ENCODE measurements at places on chromosomes 4 and X.

DNA sequence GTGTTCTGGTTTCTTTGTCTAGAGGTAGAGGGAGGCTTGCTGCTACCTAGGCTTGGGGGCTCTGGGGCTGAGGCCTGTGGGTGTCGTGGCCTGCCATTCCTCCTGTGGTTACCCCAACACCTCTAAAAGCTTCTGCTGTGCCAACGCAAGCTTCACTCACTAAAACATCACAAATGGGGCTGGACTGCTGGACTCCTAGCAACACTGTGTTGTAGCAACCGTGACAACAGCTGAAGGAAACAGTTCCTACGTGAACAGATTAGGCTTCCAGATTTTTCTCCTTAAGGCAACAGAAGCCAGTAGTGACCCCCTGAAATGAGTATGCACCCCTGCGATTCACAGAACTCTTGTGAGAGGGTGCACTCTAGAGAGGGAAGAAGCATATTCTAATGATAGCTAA lies 138.3 kb upstream of the TEX13D start:
- no peak for DNase-seq

- no peak for DNase-seq
These were observed 514.9 kb upstream of the LCORL start for GRCh38 chr4:18536428-18536827.

DNA sequence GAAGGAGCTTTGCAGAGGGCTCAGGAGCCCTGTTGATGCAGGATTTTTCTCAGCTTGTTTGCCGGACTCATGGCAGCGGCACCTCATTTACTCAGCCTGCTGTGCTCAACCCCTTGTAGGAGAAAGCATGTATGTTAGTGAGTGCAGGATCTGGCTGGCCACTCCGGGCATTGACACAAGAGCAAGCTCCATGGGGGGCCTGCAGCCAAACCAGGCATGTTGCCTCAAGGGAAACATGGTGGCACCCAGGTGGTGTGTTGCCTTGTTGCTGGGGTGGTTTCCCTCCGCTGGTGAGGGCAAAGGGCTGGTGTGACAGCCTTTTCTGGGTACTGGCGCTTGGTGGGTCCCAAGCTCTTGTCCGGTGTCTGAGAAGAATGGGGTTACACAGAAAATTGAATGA lies 189.3 kb upstream of the ANXA3 start:
- DNase-seq, result no peak

DNA sequence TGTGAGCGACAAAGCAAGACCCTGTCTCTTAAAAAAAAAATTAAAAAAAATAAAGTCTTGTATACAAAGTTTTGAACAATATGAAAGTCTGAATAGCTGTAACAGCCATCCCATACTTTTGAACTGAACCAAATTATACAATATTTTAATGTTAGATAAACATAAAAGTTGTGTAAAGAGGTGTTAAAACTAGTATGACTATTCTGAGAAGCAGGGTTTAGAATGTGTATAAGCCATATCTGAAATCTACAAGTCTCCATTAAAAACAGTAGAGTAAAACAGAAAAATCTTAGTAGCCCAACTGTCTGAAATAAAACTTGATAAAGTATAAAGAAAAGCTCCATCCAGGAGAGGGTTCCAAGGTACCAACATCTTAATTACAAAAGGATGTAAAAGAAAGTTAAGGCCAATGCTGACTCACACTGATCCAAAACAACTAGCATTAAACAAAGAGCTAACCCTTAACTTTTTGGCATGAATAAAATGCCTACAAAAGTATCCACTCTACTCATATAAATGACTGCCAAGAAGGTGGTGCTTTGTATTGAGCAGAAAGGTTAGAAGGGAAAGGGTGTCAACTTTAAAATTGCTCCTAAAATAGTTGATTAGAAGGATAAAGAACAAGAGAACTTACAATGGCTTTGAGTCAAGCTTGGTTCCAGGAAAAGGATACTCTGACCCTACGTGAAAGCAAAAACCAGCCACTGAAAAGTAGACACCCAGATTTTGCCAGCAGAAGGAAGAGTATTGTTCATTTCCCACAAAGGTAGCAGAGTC lies 18.5 kb downstream of the CNOT6L start:
- DNase-seq, result no peak

GRCh38 chr4:129138810-129139496 lies 43.0 kb downstream of the C4orf33 start:
- peak; percentile 62 for DNase-seq

DNA sequence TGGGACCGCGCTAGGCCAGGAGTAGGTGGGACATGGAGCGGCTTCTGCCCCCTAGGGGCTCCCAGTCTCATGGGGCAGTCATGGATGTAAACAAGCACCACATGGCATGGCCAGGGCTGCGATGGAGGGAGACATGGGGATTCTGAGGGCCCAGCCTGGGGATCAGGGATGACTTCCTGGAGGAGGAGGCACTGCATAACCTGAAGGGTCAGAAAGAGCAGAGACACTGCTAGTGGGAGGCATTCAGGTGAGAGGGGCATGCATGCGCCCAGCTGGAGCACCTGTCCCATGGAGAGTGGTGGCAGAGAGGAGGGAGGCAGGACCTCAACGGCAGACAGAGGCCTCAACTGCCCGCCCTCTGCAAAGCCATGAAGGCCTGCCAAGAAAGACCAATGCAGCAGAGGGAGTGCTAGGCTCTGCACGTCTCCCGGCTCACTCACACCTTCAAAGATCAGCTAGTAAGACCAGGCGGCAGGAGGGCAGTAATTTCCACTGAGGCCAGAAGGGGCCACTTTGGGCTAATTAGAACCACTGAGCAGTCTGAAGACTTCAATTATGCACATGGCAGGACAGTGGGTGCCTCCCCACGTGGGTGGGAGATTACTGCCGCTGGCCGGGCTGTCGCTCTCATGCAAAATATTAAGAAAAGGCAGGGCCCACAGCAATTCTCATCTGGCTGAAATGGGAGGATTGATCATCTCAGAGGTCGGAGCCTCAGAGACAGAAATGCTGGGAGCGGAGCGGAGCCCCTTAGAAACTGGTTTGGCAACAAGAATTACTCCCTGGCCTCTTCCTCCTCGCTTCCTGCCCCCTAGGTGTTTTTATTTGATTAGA lies 69.6 kb downstream of the PPP2R2C start:
- DNase-seq, result no peak

DNA sequence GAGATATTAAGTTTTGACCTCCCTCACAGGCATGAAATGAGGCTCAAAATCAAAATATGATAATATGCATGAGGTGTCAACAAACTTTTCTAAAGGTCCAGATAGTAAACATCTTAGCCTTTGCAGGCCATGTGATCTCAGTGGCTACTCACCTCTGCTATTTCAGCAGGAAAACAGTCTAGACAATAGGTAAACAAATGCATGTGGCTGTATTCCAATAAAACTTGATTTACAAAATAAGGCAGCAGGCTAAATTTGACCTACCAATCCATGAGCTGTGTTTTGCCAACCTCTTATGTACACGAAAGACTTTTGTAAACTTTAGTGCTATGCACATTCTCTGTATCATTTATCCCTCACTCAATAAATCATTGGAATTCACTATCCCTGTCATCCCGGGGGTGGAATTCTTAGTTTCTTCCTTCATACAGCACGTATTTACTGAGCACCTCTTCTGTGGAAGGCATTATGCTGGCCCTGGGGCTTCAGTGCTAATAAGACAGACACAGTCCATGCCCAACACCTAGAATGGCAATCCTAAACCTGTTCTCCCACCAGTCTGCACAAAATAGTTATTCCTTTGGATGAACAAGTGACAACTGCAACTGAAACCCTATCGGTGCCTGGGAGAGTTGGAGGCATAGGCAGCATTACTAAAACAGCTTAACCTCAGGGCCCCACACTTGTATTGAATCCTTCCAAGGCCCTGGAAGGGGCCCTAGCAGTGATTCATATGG lies 19.9 kb downstream of the MAGEB17 start:
- no peak for DNase-seq

- DNase-seq, result no peak
These were observed 12.2 kb downstream of the MGAT4D start for GRCh38 chr4:140485939-140486338.

GRCh38 chr4:3800351-3800750 lies 34.2 kb downstream of the ADRA2C start:
- DNase-seq, result no peak

DNA sequence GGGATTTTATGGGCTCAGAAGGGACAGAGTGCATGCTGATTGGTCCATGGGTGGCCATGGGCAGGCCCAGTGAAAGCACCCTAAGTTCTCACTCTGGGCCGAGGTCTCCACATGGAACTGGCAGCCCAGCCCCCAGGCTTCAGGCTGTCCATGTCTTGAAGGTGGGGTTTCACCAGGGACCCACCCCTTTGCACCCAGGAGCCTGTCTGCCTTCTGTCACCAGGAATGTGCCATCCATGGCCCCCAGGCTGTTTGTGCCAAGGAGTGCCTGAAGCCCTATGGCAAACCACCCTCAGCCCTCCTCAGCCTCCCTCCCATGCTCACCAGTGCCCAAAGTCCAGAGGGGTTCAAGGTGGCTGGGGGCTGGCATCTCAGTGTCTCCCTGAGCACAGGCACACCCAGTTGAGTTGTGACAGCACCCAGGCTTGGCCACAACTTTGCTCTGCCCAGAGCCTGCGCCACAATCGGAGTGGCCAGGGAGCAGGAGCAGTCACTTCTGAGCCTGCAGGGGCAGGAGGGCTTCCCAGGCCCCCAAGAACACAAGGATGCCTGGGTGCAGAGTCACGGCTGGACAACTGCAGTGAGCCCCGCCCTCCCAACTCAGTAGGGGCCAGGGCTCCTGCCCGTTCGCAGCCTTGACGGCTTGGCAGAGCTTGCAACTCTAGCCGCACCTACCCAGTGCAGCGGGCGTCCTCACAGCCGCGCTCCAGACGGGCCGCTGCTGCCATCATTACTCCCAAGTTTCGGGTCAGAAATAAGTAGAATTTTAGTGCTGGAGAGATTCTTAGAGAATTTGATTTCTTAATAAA lies 185.3 kb upstream of the NUDT6 start:
- no peak for DNase-seq

- DNase-seq, result no peak
These were observed 93.2 kb downstream of the GASK1B start for GRCh38 chr4:158079661-158080060.

- DNase-seq, result no peak
These were observed 33.0 kb upstream of the KIAA0232 start for GRCh38 chr4:6749340-6750171.

DNA sequence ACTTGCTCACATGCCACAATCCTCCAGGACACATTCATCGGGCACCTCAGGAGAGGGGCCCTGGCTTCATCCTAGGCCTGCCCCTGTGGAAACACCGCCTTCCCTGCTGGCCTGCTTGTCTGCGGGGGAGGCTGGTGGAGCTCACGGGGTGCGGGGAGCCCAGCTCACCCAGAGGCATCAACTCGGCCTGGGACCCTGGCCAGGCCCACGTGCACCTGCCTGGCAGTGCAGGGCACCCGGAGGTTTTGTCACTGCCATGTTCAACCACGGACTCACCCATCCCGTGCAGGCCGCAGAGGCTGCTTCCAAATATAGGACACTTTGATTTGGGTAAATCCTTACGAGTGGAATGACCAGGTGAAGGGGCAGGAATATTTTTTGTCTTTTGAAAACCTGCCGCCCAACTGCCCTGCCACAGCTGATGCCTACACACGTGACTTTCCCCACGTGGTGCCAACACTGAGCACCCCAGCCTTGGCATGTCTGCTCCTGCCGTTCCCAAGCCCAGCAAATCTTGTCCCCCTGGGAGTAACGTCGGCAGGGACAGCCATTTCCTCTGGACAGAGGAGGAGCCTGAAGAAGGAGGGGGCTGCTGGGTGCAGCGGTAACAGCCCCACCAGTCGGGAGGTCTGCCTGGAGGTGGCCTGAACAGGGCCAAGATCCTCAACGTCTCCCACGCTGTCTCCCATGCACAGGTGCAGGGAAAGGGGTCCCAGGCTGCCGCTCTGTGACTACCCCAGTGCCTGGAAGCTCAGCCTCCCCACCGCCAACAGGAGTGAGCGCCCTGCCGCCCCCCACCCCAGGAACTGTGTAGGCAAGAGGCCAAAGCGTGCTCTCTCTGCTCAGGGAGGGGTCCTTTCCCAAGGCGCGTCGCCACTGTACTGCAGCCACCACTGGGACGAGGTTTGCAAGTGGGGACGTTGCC lies 8.5 kb downstream of the MXD4 start:
- no peak for DNase-seq

GRCh38 chr4:7498446-7499200 lies 63.9 kb upstream of the PSAPL1 start:
- DNase-seq, result no peak

GRCh38 chr4:16264798-16265197 lies 38.5 kb upstream of the TAPT1 start:
- no peak for DNase-seq

- DNase-seq, result no peak
These were observed 185.4 kb downstream of the INPP4B start for GRCh38 chr4:142660728-142661127.

- no peak for DNase-seq
These were observed 101.1 kb downstream of the TSPAN5 start for GRCh38 chr4:98557194-98557892.

DNA sequence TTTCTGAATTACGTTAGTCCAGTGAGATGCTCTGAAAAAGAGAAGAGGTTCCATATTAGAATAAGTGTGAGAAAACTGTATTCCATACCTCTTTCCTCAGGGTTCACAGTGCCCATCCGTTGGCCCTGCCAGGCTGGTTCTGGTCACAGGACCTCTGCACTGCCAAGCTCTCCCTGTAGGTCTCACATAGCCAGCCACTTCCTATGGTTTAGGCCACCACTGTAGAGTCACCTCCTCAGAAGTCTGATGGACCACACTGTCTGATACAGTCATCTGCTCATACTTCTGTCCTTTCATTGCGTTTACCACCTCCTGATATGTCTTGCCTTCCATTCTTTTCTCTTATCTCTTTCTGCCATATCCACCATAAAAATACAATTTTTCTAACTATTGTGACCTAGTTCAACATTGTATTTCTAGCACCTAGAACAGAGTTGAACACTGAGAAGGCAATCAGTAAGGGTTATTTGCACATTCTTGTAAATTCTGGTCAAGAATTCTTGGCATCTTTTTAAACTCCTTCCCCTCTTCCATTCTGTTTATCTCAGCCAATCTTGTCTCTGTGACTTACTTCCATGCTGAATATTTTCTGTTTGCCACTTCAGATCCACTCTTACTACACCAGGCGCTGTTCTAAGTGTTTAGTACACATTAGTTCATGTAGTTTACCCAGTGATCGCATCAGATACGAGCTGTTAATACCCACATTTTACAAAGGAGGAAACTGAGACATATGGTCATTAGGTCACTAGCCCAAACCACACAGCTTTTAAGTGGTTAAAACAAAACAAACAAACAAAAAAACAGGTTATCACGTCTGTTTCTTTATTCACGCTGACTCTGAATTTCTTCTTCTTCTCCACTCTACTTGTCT lies 125.6 kb downstream of the CBR4 start:
- no peak for DNase-seq

DNA sequence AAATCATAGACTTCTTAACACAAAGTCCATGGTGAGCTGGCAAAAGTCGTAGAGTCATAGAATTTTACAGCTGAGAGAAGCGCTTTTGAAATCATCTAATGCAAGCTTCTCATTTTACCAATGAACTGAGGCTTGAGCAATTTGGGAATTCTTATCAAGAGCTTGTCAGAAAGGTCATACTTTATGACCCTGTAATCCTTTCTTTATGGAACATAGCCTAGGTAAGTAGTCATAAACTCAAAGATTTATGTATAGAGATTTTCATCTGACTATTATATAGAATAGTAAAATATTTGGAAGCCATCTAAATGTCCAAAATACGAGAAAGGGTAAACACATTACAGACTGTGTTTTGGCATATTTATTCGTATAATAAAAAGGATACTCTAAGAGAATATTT lies 563.5 kb downstream of the PCDH7 start:
- DNase-seq, result no peak

- no peak for DNase-seq
These were observed 13.2 kb upstream of the CLDN24 start for GRCh38 chr4:183335369-183335940.

- no peak for DNase-seq
These were observed 17.0 kb downstream of the CFAP97 start for GRCh38 chr4:185186769-185187168.

Data from NCI-H1417 treated with DMSO at 0.1 percent for 48 hours (cell line).